Astrocyte of the spinal cord (primary cell): ENCODE measurements at places on chromosomes 16 and 17.
A peak's percentile ranks its signal among the peaks of the same experiment; 100 is the strongest.

DNA sequence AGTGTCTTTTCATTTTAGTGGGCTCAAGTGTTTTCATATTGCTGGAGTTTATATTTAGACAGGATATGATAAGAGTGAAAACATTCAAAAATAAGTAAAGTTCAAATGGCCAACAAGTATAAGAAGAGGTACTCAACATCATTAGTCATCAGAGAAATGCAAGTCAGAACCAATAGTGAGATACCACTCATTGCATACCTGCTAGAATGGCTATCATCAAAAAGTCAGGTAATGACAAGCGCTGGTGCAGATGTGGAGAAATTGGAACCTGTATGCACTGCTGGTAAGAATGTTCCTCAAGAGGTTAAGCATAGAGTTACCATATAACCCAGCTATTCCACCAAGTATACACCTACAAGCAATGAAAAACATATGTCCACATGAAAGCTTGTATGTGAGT lies 87.8 kb downstream of the WNT3 start:
- DNase-seq: no peak

GRCh38 chr17:63960430-63960829 lies 12.3 kb downstream of the SCN4A start:
- DNase-seq: no peak

- no peak for DNase-seq
Measured at GRCh38 chr17:76554131-76554530, 14.3 kb downstream of the PRCD start.

DNA sequence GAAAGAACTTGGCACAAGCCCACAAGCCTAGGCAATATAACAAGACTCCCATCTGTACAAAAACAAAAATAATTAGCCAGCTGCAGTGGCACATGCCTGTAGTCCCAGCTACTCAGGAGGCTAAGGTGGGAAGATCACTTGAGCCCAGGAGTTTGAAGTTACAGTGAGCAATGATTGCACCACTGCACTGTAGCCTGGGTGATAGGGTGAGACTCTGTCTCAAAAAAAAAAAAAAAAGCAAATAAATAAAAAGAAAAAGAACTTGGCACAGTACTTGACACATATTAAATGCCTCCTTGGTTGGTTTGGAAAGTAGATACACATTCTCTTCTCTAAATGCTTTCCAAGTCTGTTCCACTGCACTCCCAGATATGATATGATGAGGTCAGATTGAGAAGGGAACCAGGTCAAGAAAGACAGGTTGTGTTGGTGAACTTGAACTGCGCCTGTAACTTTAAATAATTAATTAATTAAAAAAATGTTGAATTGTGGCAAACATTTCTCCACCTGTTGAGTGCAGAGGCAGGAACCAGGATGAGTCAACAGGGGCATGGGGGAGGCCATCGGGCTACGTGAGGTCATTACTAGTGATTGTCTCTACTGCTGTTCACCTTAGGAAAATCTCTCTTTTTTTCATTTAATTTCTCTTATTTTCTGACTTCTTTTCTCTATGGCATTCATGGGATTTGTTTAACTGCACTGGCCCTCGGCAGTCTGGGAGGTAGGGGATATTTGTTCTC lies 25.9 kb upstream of the EFCAB13 start:
- no peak for DNase-seq

DNA sequence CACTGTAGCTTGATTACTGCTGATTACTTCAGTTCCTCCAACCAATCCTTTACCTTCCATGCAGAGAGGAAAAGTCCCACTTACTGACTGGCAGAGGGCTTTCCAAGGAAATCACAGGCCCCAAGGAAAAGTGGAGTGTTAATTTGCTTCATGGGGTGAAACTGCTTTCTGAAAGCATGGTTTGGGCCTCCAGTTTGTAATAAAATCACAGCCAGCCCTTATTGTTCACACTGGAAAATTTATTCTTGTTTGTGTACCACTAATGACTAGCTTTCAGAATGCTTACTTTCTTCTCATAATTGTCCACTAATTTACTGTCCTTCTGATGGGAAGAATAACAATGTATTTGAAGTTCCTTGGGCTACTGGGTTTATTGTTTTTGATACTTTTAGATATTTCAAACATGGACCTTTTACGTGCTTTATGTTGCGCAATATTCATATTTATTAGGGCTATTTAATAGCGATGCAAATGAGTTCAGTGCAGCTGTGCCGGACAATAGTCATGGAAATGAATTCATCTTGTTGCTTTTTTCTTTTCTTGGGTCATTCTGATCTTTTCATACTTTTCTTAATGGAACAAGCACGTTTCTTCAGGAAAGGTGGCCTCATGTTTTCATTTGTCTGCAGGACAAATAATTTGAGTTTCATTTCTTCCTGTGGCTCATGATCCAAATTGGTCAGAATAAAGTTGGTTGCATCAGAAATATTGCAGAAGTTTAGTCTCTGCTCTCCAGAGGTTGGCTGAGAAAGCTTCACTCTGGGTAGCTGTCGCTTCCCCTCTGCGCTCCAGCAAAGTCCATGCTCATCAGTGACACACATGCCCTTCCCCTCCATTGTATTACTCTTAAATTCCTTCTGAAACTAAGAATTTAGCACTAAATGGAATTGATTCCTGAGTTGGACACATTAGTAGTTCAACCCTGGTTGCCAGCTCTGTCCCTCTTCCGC lies 128.7 kb downstream of the PRKCA start:
- no peak for DNase-seq

- DNase-seq: no peak
Measured at GRCh38 chr17:77681861-77682260, 276.6 kb upstream of the TNRC6C start.

- no peak for DNase-seq
Measured at GRCh38 chr17:68089881-68090280, 54.3 kb downstream of the KPNA2 start.

- no peak for DNase-seq
Measured at GRCh38 chr17:13182854-13183253, 165.0 kb upstream of the ELAC2 start.

DNA sequence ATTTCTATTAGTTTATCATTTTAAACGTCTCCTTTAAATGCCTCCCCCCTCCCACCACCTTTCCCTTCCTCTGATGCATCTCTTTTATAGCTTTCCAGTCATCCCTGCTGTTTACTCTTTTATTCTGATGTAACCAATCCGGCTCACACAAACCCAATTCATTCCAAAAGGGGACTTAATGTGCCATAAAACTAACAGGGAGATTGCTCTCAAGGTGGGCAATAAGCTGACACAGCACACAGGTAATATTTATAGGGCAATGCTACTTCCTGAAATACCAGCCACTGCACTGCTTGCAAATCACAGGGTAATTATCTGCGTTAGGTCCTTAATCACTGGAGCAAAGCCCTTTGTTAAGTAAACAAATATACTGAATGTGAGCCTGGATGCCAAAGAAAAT lies 23.3 kb upstream of the CA10 start:
- DNase-seq: no peak

DNA sequence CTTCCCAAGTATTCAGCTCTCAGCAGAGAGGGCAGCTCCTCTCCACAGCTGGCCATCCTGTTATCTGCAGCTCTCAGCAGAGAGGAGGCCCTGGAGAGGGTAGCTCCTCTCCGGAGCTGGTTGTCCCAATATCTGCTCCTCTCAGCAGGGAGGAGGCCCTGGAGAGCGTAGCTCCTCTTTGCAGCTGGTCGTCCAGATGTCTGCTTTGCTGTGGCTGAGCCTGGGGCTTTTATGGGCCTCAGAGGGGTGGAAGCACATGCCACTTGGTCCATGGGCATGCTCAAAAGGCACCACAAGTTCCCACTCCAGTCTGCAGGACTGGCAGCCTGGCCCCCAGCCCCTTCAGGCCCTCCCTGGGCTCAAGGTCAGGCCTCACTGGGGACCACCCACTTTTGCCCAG lies 314.3 kb downstream of the KCNJ2 start:
- DNase-seq: no peak

DNA sequence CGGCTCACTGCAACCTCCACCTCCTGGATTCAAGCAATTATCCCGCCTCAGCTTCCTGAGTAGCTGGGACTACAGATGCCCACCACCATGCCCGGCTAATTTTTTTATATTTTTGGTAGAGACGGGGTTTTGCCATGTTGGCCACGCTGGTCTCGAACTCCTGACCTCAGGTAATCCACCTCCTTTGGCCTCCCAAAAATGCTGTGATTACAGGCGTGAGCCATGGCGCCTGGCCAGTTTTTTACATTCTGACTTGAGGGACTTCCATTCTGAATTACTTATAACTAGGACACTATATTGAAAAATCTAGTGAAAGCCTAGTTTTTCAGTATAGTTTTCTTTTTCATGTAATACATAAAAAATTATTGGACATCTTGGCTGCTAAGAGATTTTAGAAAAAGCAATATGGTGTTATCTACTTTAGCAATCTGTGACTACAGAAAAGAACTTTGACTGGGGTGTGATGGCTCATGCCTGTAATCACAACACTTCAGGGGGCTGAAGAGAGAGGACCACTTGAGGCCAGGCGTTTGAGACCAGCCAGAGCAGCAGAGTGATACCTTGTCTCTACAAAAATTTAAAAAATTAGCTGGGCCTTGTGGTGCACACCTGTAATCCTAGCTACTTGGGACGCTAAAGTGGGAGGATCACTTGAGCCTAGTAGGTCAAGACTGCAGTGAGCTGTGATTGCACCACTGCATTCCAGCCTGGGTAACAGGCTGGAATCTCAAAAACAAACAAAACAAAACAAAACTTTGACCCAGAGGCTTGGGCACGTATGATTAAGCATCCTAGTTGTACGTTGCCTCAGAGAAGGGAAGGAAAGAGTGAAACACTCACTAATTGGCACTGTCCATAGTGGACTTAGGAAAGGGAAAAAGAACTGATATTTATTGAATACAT lies 26.8 kb upstream of the GOSR1 start:
- no peak for DNase-seq

DNA sequence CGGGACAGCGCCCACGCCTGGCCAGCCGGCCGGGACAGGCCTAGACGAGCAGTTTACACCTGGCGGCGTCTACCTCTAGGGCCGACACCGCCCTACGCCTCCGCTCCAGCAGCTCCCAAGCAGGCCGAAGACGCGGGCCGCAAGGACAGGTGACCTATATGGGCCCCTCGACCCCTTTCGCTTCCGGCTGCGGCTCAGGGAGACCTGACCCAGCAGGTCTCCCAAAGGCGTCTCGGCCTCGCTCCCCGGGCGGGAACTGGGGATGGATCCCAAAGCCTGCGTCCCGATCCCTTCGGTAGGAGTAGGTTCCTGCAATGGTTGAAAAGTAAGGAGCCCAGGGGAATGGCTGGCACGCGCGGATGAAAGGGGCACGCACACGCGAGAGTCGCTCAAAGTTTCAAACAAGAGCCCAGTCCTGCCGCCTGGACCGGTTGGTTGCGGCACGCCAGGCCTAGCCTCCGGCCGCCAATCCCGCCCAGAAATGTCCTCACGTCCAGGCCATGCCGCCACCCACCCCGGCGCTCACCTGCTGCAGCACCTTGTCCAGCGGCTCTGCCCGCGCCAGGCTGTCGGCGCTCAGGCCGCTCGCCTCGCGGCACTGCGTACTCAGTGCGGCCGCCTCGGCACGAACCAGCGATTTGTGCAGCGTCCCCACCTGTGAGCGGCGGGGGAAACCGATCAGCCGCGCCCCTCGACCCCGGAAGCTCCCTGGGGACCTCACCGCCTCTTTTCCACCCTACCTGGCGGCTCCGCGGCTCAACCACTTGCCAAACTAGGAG lies 630 bp downstream of the ESRP2 start:
- no peak for DNase-seq

DNA sequence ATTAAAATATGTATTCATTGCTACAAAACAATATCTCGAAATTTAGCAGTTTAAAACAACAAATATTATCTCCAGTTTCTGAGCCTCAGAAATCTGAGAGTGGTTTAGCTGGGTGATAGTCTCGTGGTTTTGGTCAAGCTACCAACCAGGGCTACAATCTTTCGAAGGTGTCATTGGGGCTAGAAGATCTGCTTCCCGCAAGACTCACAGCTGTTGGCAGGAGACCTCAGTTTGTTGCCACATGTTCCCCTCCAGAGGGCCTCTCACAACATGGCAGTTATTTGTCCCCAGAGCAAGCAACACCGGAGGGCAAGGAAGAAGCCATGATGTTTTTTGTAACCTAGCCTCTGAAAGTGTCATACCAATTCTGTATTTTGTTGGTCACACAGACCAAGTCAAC lies 12.0 kb upstream of the BCAS3 start:
- no peak for DNase-seq

- DNase-seq: no peak
Measured at GRCh38 chr16:23784811-23785447, 30.1 kb downstream of the CHP2 start.

DNA sequence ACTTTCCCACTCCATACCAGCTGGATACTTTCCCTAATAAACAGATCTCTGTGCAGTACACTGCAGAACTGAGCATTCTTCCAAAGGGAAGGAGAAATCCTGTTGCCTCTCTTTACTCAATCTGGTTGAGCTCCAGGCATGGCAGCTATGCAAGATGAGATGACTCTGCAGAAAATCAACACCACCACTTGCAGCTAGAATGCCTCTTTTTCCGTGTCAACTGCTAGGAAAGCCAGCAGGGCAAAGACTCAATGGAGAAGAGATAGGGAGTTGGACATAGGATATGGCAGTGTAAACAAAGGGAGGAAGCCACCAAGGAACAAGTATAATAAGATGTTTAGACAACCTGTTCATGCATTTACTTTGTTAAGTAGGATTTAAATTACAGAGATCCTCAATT lies 40.4 kb upstream of the CORO6 start:
- DNase-seq: no peak

DNA sequence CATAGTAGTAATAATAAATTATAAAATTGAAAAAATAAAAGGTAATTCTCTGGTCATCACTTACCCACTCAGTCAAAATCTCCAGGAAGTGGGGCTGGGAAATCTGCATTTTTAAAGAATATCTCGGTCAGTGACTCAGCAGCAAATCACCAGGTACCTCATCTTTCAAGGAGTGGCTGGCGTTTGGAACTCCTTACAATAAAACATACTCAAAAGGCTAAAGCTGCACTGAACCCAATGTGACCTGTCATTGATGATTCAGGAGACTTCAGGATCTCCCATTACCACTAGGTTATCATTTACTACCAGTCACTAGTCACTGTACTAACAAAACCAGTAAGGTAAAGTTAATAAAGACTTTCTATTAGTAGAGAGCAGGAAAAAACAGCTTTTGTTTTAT lies 21.5 kb upstream of the RFFL start:
- DNase-seq: peak; percentile 55

DNA sequence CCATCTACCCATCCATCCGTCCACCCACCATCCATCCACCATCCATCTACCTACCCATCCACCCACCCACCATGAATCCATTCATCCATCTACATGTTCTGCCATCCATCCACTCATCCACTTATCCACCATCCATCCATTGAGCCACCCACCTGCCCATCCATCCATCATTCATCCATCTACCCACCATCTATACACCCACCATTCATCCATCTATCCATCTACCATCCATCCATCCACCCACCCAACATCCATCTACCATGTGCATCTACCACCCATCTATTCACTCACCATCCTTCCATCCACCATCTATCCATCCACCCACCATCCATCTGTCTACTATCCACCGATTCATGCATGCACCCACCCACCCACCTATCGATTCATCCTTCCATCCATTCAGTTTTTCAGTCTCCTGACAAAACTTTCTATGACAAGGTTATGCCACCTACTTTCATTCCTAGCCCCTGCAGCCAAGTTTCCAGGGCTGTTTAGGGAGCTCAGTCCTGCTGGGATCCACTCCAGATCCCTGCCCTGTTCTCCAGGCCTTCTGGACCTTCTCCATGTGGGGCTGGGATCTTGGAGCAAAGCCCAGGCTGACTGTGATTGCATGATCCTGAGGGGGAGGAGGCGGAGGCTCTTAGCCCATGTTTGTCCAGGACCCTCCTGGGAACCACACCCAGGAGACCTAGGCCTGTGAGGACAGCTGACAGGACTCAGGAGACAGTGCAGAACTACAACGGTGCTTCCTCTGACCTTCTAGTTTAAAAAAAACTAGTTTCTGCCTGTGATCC lies 27.4 kb downstream of the BCO1 start:
- no peak for DNase-seq
